Mammary epithelial cell (primary cell): ENCODE measurements at places on chromosomes 1 and 21. TPM values are rescaled to one million over a fixed set of nuclear protein-coding genes. Genes with fewer than 3 reads are reported as not detected.

The UBE2U gene
- total RNA-seq = not detected

The PHLDA3 gene
- 205 and 375 TPM in 2 replicates for total RNA-seq

The C1orf87 gene
- not detected in 2 replicates for total RNA-seq

The EPHB2 gene
- total RNA-seq = 46.3 TPM

The CHD5 gene
- total RNA-seq = 0.13 and 0.49 TPM in 2 replicates

The ADORA1 gene
- 1.7 TPM for total RNA-seq

The OR6K3 gene
- not detected for total RNA-seq

The RHD gene
- total RNA-seq = not detected in 2 replicates

The AGBL4 gene
- not detected in 2 replicates for total RNA-seq

The BCAN gene
- total RNA-seq = not detected

The RGSL1 gene
- not detected in 2 replicates for total RNA-seq

The DUSP10 gene
- 118 TPM for total RNA-seq

The NES gene
- total RNA-seq = 0.07 TPM in 1 of 2 replicates, not detected in the other

The ZDHHC18 gene
- 14.2 TPM for total RNA-seq
